CD4-positive, alpha-beta T cell treated with Interleukin-21 for 1 hour (primary cell): ENCODE measurements at places on chromosomes 2 and 18.

GRCh38 chr2:43070030-43070429, 156.4 kb downstream of the ZFP36L2 start:
- no peak for DNase-seq

DNA sequence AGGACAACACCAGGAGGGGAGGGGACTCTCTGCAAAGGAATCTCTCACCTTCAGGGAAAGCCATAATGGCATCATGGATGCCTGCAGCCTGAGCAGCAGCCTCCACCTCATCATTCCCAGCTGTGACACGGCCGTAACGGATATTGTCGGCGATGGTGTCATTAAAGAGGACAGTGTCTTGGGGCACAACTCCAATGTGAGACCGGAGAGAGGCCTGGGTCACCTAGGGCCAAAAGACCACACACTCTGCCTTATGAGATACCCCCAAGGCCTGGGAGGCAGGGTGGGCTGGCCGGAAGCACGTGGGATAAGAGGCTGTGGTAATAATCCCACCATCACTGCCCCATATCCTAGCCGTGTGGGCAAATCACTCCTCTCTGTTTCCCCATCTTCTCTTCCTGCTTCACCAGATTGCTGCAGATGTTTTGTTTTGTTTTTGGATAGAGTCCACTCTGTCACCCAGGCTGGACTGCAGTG, 4.3 kb downstream of the ZFAND2B start:
- no peak for DNase-seq

GRCh38 chr2:1585635-1586034, 158.7 kb downstream of the PXDN start:
- no peak for DNase-seq

DNA sequence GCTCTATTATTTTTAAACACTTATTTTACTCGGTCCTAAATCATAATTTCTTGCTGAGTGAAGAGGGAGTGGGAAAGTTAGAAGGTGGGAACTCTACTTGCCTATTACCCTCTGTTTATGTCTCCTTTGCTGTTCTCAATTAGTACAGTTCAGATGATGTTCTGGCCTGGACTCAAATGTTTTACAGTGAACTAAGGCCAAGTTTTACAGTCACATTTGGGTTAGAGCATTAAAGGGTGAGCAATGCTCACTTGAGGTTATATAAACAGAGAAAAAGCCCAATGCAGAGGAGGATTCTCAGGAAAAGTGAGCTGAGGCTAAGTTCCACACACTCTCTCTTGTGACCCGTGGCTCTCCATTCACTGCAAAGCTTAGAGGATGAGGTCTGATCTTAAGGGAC, 52.4 kb downstream of the ITSN2 start:
- DNase-seq: no peak

DNA sequence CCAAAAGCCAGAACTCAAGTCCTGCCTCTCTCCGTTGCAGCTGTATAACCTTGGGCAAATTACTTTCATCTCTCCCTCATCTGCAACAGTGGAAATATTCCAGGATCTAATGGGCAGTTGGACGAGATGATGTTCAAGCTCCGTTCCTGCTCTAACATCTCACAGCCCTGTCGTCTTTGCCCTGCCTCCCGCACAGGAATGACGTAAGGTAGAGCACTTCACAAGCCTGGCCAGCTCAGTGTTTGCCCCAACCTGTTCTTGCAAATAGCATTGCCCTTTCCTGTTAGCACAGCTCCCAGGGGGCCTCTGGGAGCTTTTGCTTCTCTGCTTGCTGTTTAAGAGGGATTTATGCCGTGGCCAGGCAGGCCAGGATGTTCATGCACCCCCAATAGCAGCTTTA, 107.9 kb downstream of the KLHL29 start:
- DNase-seq: no peak

DNA sequence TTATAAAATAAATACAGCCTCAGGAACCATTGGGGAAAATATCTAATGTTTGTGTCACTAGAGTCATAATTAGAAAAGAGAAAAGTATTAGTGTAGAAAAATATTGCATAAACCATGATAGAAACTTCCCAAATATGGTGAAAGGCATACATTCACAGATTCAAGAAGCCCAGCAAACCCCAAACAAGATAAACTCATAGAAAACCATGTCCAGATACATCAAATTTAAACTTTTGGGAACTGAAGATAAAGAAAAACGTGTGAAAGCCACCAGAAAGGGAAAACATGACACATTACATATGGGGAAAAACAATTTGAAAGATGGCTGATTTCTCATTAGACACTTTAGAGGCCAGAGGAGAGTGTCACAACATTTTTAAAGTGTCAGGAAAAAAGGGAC, 236.5 kb upstream of the FN1 start:
- DNase-seq: no peak

GRCh38 chr2:236943068-236943467, 142.6 kb upstream of the COPS8 start:
- no peak for DNase-seq

DNA sequence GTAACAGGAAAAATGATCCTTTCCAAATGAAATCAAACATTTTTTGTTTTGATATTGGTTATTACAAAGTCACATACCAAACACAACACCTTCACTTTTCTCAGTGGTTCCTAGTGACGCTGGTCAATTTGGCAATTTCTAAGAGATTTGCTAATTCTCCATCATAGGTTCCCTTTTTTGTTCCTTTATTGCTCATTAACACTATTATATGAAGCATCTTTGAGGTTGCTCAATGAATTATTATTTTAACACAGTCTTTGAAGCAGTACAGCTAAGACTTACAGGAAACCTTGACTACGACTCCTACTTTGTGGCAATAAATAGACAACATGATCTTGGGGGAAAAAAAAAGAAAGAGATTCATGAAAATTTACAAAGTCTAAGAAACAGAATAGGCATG, 152.2 kb upstream of the VRK2 start:
- DNase-seq: no peak

DNA sequence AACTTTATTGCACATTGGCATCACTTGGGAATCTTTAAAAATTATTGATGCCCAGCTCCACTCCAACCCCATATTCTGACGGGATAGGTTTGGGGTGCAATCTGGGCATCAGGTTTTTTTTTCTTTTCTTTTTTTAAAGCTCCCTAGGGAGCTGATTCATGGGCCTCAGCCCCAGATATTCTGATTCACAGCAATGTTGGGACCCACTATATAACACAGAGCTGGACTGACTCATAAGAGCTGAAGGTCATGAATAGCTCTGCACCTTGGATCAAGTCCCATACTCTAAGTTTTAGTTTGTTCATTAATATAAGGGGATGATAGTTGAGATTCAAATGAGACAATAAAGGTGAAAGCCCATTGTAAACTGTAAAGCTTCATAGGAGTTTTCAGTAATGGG, 191.1 kb upstream of the REV1 start:
- no peak for DNase-seq

- DNase-seq: no peak
Observed at GRCh38 chr18:59005262-59005661, 134.4 kb upstream of the SEC11C start.

DNA sequence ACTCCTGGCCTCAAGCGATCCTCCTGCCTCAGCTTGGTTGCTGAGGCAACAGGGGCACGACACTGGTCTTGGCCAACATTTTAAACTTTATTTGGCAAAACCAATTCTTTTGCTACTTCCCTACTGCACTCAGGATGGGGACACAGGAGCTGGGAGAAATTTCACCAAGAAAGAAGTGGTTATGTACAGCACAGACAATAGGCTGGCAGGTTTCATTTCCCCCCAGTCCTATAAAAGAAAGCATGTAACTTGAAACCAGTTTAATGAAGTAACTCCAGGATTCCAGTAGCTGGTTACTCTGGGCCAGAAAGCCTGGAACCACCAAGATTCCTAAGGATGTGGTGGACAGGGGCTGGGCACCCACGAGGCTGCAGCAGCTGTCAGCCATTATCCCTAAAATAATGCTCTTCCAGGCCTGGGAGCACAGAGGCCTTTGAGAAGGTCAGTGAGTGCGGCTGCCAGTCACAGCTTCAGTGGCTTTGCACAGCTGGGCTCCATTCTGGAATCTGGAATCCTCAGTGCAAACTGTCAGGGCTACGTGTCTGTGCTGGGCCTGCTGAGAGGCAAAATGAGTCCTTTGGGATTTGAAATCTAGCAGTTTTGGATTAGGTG, 142.3 kb upstream of the ITGA6 start:
- DNase-seq: no peak

- DNase-seq: no peak
Observed at GRCh38 chr18:61882296-61883004, 10.4 kb downstream of the RNF152 start.

- no peak for DNase-seq
Observed at GRCh38 chr2:121564905-121565304, 34.2 kb downstream of the RNU4ATAC start.

GRCh38 chr2:42974169-42974720, 181.9 kb upstream of the HAAO start:
- no peak for DNase-seq

DNA sequence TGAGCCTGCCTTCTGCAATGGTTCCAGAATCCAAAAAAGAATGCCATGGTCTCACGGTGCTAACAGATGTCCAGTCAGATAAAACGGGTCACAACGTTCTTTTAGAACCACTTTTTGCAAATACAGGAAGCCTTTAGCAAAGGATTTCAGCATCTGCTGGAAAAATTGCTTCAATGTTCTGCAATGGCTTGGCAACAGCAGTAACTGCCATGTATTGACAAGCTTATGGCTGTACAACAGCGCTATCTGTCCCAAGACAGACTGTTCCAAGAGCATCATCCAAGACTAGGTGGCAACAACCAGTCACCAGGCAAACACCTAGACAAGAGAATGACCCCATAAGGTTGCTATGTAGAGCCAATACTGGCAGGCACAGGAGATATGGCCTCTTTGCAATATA, 37.6 kb upstream of the RIOK3 start:
- no peak for DNase-seq

DNA sequence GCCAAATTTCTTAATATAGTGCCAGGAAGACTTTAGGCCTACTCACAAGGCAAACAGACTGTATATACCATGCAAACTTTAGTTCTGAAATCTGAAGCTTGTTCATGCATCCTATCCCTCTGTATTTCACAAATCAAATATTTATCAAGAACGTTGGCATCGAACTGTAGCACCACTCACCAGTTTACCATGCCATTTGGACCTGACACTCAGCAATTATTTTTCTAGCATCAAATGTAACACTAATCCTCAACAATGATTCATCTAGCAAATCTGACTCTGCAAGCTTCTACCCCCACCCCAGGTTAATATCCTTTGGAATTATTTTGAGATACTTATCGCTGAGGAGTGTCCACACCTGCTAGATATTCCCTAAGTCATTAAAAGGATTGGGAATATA, 1506.6 kb downstream of the LRP1B start:
- no peak for DNase-seq

GRCh38 chr18:12640881-12641200, 17.1 kb downstream of the SPIRE1 start:
- DNase-seq: no peak

DNA sequence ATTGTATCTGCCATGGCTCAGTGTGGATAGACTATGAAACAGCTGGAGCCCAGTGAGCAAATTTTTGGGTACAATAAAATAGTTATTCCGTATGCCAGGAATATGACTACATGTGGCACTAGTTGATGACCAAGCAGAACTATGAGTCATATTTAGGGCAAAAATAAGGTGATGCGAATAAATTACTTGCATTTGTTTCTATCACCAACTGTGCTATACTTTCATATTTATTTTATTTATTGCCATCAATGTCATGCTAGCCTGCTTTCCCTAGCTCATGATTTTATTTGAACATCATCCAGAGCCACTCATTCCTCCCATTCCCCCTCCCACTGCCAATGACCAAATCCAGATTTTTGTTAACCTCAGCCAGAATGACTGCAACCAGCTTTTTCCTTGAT, 13.3 kb upstream of the FAP start:
- no peak for DNase-seq

GRCh38 chr18:48541026-48541746, 2.4 kb downstream of the CTIF start:
- peak; percentile 8 for DNase-seq

- DNase-seq: no peak
Observed at GRCh38 chr2:111905990-111906735, 7.8 kb downstream of the MERTK start.

DNA sequence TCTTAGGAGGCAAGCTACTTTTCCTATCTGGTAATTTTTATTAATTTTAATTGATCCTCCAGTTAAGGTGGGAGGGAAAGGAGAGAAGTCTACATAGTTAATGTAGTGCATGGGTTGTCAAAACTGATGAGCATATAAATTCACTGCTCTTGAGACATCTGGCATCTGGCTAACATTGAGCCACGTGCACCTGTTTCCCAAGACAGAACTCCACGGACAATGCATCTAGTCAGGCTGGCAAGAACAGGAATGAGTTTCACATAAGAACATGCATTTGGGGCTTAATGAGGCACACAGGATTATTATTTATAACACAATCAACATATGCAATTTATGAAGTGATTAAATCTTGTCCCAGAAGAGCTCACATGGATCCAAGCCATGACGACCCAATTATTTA, 16.2 kb upstream of the RAB1A start:
- DNase-seq: no peak

GRCh38 chr2:231680992-231681852, 27.1 kb upstream of the PTMA start:
- no peak for DNase-seq

DNA sequence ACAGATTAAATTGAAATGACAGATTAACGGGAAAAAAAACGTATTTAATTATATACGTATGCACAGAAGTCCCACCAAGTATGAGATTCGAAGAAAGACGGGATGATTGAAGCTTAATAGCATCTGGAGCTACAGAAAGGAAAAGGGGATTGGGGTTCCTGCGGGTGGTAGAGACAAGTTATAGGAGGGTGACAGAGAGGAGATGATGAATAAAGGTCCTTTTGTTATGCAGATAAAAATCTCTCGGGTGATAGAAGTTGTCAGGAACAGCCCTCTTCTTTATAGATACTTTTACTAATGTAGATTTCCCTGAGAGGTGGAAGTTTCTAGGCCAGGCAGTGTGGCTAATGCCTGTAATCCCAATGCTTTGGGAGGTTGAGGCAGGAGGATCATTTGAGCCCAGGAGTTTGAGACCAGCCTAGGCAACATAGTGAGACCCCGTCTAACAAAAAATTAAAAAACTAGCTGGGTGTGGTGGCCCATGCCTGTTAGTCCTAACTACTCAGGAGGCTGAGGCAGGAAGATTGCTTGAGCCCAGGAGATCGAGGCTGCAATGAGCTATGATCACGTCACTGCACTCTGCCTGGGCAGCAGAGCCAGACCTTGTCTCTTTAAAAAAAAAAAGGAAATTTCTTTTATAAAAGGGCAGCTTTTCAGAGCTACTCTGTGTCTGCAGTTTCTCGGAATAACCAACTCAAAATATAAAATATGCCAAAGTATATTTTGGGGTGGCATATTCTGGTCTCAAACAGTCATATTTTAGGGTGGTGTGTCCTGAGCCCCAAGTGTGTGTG, 113.0 kb downstream of the STPG4 start:
- no peak for DNase-seq

- DNase-seq: peak; percentile 50
Observed at GRCh38 chr2:10407841-10408648, 40.1 kb downstream of the ODC1 start.

- no peak for DNase-seq
Observed at GRCh38 chr2:64540615-64541014, 16.5 kb downstream of the AFTPH start.
